Mesothelial cell of epicardium (in vitro differentiated cells): ENCODE measurements at places on chromosomes 4 and X. TPM values are rescaled to one million over a fixed set of nuclear protein-coding genes. Genes with fewer than 3 reads are reported as not detected.

DNA sequence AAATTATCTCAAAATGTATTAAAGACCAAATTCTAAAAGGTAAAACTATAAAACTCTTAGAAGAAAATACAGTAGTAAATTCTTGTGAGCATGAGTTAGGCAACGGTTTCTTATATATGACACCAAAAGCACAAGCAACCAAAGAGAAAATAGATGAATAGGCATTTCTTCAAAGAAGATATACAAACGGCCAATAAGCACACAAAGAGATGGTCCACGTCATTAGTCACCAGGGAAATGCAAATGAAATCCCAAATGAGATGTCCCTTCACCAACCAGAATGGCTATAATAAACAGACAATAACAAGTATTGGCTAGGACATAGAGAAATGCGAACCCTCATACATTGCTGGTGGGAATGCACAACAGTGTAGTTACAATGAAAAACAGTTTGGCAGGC lies 44.6 kb downstream of the RAB33A start:
- no peak for DNase-seq

The TEC gene
- total RNA-seq: 2.3 to 3.5 TPM (median 3.3 TPM) in 3 replicates

DNA sequence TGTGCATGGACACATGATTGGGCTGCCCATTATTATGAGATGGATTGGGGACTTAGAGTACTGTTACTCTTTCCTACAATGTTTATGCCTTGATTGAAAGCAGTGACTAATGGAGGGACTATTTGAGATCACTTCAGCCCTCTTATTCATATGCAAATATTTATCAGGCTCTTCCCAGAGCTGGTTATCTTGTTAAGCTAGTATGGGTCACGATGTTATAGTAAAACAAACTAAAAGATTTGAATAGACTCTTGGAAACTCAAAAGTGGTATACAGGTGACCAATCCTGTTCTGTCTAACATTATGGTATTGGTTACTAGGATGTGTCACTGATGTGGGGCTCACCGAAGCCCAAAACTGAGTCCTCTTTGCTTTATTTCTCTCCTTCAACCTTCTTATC lies 306.2 kb upstream of the CASK start:
- DNase-seq: no peak

The FAM156B gene
- 18.5 to 29.1 TPM (median 23.3 TPM) in 3 replicates for total RNA-seq

The MAGED2 gene
- 410 to 423 TPM (median 423 TPM) in 3 replicates for total RNA-seq

GRCh38 chrX:130401415-130402207 lies at the start of gene RBMX2:
Gene RBMX2, plus strand, starts transcription at chrX:130401987. Its CDS starts 46 bp downstream, at chrX:130402033.
- peak; percentile 73 for DNase-seq

The ACSL4 gene
- total RNA-seq: 14.0 to 15.4 TPM (median 15.0 TPM) in 3 replicates

DNA sequence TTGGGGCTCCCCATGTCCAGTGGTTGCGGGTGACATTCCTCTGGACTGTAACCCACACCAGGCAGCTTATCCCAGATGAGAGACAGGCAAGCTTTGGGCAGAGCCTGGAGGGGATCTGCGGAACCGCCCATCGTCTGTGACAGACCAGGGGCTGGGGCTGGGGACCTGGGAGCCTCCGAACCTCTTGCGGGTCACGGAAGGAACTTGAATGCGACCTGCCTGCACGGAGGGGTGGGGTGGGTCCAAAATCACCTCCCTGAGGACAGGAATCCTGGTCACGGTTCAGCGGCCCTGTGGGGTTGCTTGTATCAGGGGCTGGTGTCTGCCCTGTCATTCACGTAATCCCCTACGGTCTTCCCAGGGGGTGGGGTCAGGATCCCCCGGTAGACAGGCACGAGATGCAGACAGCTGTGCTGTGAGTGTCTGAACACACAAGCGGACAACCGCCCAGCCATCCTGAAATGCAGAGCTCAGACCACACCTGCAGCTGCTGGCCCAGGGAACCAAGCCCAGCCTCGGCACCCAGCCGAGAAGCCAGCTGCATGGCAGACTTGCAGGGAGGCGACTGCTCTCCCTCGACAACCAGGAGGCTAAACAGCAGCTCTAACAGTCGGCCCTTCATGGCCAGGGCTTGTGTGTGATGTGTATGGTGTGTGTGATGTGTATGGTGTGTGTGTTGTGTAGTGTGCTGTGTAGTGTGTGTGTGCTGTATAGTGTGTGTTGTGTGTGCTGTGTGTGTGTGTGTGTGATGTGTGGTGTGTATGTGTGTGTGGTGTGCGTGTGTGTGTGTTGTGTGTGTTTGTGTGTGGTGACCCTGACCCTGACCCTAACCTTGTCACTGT lies 105.9 kb upstream of the ADRA2C start:
- DNase-seq: no peak

The IL3RA gene
- total RNA-seq: 0.16 to 0.20 TPM in 2 of 3 replicates, not detected in the other
